Mammary epithelial cell (primary cell): ENCODE measurements at places on chromosomes 12 and 14.

DNA sequence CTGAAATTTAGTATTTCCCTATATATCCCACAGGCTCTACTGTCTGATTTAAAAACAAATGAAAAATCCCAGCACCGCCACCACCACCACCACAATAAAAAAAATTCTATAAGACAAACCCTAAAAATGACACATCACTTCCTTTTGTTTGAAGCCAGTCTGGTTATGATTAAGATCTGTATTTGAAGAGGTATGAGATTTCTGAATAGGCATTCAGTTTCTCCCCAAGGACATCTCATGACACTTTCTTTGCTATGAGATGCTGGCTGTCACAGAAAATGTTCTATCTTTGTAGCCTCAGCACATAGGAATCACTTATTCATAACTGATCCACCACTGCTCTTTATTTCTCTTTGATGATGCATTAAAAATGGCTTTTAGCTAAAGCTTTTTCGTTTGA lies 1071.0 kb downstream of the SLC6A15 start:
- peak; percentile 28 for DNase-seq

- no peak for DNase-seq
These were observed 314.1 kb downstream of the SNAPC1 start for GRCh38 chr14:62076368-62076767.

GRCh38 chr14:26730929-26731618 lies 133.2 kb upstream of the NOVA1 start:
- no peak for DNase-seq

DNA sequence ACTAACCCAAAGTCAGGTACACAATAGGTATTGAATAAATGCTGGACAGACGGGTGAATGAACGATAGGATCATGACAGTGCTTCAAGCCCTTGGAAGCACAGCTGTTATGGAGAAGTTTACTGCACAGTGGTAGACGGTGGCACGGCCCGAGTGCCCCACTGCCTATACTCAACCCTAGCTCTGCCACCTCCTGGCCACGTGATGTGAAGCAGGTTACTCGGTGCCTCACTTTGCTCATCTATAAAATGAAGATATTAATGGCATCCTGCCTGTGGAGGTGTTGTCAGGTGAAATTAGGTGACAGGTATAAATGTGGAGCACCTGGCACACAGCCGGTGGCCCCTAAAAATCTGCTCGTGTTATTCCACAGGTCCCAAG lies 5.8 kb downstream of the ASB2 start:
- DNase-seq = peak; percentile 42

DNA sequence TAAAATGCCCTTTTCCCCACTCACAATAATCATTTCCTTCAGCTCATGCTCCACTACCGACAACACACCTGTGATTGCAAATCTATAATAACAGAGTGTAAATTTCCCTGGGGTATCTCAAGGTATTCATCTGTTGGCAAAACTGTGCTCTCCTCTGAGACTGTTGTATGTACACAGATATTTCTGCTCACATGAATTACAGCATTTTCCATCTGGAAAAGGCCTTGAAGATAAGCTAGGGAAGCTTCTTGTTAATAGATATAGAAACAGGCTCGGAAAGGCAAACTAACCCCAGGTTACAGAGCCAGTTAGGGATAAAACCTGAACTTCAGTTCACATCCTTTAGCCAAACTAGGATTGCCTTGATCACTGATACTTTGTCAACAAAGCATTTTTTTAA lies 210.4 kb upstream of the KRR1 start:
- no peak for DNase-seq

- no peak for DNase-seq
These were observed 25.9 kb downstream of the SSH1 start for GRCh38 chr12:108831309-108831991.

DNA sequence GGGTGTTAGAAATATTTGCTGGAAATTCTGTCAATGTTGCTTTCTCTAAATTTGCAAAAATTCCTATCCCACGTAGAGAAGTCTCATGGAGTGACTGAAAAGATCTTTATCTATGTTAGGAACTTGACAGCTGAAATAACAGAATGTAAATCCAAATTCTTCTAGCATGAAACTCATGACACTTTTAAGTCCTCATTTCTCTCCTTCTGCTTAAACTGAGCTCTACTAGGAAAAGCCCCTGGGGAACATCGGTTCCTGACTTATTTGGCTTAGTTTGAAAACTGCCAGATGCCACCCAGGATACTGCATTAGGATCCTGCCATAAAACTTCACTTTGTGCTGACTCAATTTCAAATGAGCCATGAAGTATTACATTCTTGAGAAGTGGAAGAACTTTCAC lies 426.0 kb downstream of the GALC start:
- no peak for DNase-seq

GRCh38 chr14:42277840-42278239 lies 671.2 kb downstream of the LRFN5 start:
- no peak for DNase-seq

GRCh38 chr14:79580906-79581305 lies 630.4 kb downstream of the DIO2 start:
- DNase-seq = no peak

- no peak for DNase-seq
These were observed 54.6 kb downstream of the ARF6 start for GRCh38 chr14:49947506-49947905.

DNA sequence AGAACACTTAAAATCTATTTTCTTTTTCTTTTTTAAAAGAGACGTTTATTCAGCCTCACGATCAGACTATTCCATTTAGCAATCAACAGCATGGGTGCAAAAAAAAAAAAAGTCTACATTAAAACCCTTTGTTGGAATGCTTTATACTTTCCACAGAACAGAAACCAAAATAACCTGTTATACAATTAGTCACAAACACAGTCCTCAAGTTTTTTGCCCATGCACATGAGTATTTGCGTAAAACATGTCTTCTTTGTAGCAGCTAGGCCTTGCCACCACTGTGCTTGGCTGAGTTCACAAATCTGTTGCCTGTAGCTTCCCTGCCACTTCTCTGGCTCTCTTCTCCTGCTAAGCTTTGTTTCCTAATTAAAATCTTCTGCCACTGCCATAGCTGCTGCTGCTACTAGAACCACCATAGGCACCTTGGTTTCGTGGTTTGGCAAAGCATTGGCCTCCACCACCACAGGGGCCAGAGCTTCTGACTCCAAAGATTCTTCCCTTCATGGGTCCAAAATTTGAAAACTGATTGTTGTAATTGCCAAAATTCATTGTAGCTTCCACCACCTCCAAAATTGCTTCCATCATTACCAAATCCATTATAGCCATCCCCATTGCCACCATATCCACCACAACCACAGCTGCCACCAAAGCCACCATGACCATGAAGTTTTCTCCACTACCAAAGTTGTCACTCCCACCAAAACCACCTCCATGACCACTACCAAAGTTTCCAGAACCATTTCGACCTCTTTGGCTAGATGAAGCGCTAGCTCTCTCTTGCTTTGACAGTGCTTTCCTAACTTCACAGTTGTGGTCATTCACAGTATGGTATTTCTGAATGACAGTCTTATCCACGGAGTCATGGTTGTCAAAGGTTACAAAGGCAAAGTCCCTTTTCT lies 38.1 kb downstream of the KLRG1 start:
- no peak for DNase-seq

- DNase-seq = peak; percentile 32
These were observed at the start of gene BCAT1 for GRCh38 chr12:24948757-24949722. BCAT1 (minus strand) TSS chr12:24949101; CDS start chr12:24948932, 169 bp downstream.

DNA sequence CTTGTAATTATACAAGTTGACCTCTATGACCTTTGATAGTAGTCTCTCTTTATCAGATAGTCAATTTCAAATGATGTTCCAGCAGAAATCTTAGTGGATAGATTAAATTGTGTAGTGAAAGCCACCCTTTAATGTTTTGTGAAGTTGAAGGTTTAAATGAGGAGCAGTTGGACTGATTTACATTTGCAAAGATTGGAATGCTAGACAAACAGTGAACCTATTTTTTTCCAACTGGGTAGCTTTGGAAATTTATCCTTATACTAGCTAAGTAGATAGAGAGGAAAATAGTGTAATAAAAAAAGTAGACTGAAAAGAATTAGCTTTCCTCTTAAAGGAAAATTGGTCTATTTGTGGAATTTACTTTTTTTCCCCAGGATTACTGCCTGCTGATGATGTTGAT lies 53.7 kb downstream of the LMO3 start:
- no peak for DNase-seq

DNA sequence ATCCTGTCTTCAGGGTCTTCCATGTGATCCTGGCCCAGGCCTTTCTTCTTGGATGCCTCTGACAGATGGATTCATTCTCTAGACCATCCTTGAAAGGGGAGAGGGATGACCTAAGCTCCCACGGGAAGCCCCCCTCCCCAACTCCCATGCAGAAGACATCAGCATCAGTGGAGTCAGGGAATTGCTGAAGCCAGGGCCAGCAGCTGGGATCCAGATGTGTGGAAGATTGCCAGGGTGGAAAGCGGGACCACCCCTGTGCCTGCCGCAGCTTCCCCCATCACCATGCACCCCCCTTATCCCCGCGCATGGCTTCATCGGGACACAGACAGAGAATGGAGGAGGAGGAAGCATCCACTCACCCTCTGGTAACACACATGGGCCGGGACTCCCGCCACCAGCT lies 183.6 kb upstream of the PRMT8 start:
- DNase-seq = no peak

DNA sequence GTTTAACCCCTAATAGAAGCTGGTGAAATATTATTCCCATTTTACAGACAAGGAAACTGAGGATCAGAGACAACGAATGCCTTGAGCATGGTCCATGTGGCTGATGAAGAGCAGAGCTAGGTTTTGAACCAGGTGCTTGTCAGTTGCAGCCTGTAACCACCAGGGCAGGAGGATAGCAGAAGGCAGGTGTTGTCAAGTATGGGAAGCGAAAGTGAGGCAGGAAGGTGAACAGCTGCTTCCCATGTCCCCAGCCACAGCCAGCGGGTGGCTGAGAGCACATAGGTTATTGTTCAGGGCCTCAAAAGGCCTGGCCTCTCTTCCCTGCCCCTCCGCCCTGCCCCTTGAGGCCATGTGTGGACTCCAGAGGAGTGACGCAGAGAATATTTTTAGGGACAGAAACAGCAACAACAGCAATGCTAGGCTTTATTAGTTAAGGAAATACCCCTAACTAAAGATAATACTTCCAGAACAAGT lies 39.6 kb downstream of the IQSEC3 start:
- no peak for DNase-seq

GRCh38 chr12:105978276-105978675 lies 160.5 kb downstream of the NUAK1 start:
- no peak for DNase-seq

DNA sequence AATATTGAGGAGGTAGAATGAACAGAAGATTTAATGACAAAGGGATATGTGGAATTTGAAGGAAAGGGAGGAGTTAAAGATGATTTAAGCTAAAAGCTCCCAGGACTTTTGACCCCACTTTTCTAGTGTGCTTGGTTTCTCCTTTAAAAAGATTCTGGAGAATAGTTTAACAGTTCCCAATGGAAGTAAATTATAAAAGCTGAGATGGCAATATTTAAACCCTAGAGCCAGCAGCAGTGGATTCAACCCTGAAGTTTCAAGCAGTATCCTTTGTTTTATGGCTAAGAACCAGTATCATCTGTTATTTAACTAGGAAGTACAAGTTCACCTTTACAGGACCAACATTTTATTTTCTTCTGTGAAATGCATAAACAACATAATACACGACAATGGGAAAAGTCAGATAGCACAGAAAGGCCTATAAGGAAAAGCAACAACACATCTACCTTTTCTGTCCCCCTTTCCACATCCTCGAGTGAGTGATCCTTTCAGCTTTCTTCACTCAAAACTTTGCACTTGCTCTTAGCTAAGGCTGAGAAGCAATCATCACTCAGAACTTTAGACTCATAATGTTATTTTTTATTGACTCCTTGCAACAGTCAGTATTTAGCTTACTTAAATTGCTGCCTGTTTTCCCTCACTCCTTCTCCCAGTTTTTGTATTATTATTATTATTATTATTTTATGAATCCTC lies 264.5 kb downstream of the FBXL14 start:
- DNase-seq = no peak

GRCh38 chr14:94480809-94481208 lies 4.8 kb upstream of the SERPINA9 start:
- no peak for DNase-seq

- DNase-seq = no peak
These were observed 262.7 kb upstream of the PLEKHG7 start for GRCh38 chr12:92440072-92440471.

GRCh38 chr14:88245321-88245720 lies 77.7 kb downstream of the KCNK10 start:
- no peak for DNase-seq
